ENCODE measurements at places on chromosomes 4 and X. TPM values are rescaled to one million over a fixed set of nuclear protein-coding genes. Genes with fewer than 3 reads are reported as not detected.

EGF gene
- total RNA-seq, result not detected

RNF150 gene
- total RNA-seq, result 1.2 TPM

LRP2BP gene
- total RNA-seq, result 0.37 TPM

MFAP3L gene
- 44.9 TPM for total RNA-seq

DNA sequence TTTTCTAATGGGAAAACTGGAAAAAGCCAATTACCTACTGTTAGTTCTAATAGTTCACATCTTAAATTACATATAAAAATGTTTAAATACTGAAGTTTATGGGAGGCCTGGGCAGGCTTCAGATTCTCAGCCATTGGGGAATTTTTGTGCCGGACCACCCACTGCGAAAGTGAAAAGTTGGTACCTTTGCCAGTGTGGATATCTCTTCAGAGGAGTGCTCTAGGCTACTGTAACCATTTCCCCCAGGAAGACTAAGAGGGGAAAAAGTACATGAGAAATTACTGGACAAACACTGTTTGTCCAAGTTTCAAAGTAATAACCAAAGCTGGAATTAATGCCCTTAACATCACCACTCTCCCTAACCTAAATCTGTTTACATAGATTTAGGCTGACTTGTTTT is 20.8 kb downstream of the PITX2 start:
- no peak for DNase-seq

GRCh38 chrX:30653415-30654131 is at the start of gene GK:
Gene GK, plus strand, starts transcription at chrX:30653423. Its CDS starts 115 bp downstream, at chrX:30653538.
- peak; percentile 45 for DNase-seq

GRCh38 chrX:139213241-139213709 is 317.3 kb upstream of the F9 start:
- DNase-seq, result no peak

GRCh38 chrX:41475191-41475590 is 28.0 kb downstream of the NYX start:
- DNase-seq, result no peak

DNA sequence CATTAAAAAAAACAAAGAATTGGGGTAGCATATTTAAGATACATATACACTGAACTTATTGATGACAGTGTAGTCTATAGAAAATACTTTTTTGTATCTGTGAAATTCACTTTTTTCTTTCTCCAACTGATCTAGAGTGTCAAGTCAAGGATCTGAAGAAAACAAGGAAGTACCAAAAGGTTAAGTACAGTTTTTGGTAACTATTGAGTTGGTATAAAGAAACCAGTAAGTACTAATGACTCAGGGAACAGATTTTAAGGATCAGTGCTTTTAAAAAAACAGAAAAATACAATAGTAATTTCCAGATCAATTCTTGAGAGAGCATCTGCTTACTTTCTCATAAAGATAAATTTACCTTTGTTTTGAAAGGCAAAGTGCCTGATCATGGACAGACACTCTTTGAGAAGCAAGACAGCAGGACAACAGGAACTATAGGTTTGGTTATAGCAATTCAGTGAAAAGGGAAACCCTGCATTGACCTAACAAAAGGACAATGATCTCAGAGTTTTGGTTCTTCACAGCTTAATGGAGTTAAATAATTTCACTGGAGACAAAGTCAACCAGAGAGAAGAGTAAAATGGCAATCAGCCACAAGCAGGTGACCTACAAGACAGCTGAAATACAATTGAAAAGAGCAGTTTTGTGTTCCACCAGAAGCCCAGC is 23.4 kb downstream of the TRMT10A start:
- DNase-seq, result no peak

DNA sequence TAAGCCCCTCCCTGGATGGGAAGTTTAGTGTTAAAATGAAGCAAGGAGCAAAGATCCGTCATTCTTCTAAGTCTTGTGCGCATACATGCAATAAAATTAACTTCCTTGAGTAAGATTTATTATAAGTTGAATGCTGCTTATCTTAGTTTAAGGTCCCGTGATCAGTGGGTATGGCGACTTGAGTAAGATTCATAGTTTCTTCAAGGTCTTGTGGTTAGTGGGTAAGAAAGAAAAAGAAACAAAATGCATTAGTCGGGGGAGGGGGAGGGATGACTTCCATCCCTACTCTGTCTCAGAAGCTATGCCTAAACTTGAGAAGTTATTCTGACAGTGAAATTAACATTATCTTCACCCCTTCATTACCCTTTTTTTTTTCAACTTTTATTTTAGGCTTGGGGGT is 127.3 kb upstream of the MAGEB16 start:
- DNase-seq, result no peak

DNA sequence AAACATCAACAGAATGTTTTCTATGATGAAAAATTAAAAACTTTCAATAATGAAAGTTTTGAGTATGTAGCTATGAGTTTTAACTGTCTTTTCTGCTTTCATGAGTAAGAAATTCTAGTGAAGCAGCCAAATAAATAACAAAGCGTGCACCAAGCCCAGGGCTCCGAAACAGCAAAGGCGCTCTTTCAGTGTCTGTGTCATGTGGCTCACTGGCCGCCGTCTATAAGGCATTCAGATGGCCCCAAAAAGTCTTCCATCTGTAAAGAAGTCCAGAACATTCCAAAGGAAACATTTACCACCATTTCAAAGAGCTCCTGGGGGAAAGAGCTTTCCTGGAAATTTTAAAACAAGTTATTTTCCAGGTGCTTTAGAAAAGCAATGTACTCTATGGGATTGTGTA is 139.9 kb downstream of the AFAP1 start:
- DNase-seq, result no peak

GRCh38 chr4:105989485-105990242 is 94.4 kb downstream of the NPNT start:
- DNase-seq, result no peak

DNA sequence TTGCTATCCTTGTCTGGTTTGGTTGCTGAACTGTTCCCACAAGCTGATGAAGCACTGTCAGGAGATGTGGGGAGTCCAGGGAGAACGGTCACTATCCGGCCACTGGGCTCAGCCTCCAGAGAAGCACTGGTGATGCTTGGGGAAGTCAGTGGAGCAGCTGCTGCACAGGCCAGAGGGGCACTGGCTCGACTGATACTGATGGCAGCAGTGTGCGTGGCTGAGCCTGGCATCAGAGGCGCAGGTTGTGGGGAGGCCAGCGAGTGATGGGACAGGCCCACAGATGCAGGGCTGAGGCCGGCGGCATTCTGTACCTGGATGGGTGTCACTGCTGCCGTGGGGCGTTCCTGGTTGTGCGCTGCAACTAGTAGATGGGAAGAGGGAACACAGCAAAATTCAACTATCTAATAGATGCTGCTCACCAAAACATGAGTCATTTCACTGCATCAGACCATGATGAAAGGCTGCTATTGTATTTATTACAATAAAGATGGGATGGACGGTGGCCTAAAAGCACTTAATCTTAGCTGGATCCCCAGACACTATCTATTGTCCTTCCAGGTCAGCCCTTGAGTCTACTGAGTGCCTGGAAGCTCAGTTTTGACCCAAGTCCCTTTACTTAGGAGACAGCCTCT is 106.3 kb upstream of the CBR4 start:
- DNase-seq, result no peak

DNA sequence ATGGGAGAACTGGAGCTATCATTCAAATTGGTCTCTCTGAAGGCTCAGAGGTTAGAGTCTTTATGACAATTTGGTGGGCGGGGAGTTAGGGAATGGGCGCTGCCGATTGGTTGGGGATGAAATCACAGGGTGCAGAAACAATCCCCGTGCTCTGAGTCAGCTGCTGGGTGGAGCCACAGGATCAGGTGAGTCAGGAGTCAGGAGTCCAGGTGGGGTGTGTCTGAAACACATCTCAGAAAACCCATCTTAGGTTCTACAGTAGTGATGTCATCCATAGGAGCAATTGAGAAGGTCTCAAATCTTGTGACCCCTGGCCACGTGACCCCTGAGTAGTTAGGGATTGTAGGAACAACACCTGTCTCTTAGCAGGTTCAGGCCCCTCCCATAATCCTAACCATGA is 41.6 kb upstream of the TLR3 start:
- no peak for DNase-seq

DNA sequence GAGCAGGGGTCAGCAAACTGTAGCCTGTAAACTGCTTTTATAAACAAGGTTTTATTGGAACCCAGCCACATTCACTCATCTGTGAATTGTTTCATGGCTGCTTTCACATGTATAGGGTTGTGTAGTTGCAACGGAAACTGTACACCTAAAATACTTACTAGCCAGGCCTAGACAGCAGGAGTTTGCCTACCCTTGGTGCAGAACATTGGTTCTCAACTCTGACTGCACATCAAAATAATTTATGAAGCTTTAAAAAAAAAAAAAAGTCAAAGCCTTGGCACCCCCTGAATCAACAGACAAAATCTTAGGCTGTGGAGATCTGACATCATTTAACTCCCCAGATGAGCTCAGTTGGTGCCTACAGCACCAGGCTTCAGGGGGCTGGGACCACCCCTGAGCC is 27.8 kb downstream of the ADGRA3 start:
- DNase-seq, result no peak

DNA sequence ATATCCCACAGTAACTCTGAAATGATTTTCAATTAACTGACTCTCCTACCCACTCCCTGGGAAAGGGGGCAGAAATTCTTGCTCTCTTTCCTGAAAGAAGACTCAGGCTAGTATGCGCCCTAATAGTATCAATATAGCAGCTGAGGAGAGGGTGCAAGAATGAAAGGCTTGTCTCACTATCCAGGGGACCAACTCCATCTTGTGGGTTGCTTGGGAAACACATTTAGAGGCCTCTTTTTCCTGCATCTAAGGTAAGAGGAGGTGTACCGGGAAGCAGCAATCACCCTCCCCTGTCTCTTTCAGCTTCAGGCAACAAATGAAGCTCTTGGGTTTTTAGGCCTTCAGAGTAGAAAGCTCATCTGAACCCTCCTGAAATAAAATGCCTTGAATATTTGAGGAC is 11.3 kb downstream of the TMEM255A start:
- DNase-seq, result no peak

GRCh38 chrX:16028576-16028975 is 94.8 kb upstream of the GRPR start:
- no peak for DNase-seq

GRCh38 chrX:123408821-123409737 is 225.0 kb downstream of the GRIA3 start:
- no peak for DNase-seq
